ENCODE measurements at places on chromosomes 7 and 10. TPM values are rescaled to one million over a fixed set of nuclear protein-coding genes. Genes with fewer than 3 reads are reported as not detected.

DNA sequence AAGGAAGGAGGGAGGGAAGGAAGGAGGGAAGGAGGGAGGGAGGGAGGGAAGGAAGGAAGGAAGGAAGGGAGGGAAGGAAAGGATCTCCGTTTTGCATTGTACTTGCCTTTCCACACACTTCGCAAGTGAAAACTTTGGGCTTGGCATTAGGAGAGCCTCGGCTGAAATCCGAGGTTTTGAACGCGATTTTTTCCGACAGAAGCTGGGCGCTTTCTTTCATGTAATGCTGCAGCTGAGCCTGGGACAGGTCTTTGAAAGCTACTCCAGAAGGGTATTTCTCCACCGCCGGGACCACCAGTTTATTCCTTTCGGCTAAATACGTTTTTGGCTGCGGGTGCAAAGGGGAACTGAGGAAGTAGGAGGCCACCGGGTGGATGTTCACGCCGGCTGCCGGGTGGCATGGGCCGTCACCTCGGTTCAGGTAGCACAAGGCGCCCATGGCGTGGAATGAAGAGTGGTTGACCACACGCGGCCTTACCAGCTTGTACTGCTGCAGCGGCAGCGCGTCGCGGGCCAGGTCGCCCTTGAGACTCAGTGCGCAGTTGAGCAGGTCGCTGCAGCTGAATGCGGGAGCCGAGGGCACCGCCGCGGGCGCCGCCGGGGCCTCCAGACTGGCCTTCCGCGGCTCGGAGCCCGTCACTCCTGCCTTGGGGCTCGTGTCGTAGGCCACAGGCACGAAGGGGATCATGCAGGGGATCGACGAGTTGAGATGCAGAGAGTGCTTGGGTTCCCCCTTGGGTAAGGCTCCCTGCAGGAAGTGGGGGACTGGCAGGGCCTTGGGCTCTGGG lies 825 bp downstream of the FEZF1 start:
- no peaks in the 10 kb centered on the region for H3K36me3 ChIP-seq
- DNase-seq, result no peak
- H3K4me1 ChIP-seq, result peaks cover 51% of the 10 kb centered on the region
- peaks cover 91% of the 10 kb centered on the region for H3K27me3 ChIP-seq
- H3K27ac ChIP-seq, result no peak overlapping the region

DNA sequence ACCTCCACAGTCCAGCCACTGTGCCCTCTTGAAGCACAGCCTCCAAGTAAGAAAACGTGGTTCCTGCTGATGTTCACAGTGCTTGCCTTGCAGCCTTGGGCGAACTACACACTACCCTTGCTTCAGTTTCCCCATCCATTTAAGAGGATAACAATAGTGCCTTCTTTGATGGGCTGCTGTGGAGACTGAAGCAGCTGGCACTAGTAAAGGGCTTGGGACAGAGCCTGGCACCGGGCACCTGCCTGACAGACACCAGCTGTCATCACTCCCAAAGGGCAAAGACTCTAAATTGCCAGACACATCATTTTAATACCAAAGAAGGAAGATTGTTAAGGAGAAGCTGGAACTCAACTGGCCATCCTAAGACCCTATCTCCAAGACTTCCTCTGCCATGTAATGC lies 3.1 kb upstream of the C10orf90 start:
- no peak overlapping the region for H3K4me3 ChIP-seq
- no peaks in the 10 kb centered on the region for H3K36me3 ChIP-seq
- no peaks in the 10 kb centered on the region for H3K4me1 ChIP-seq
- H3K27ac ChIP-seq, result no peak overlapping the region
- DNase-seq, result no peak
- H3K27me3 ChIP-seq, result no peaks in the 10 kb centered on the region

- peaks cover 21% of the 10 kb centered on the region for H3K36me3 ChIP-seq
- no peak overlapping the region for H3K4me3 ChIP-seq
- H3K4me1 ChIP-seq, result peaks cover 9% of the 10 kb centered on the region
- H3K27me3 ChIP-seq, result no peaks in the 10 kb centered on the region
Observed at GRCh38 chr7:77679608-77680007, 16.7 kb upstream of the RSBN1L start.

GRCh38 chr7:46387646-46388045 lies 466.6 kb upstream of the IGFBP3 start:
- H3K27me3 ChIP-seq, result no peaks in the 10 kb centered on the region
- no peak for DNase-seq
- H3K4me1 ChIP-seq, result no peaks in the 10 kb centered on the region

DNA sequence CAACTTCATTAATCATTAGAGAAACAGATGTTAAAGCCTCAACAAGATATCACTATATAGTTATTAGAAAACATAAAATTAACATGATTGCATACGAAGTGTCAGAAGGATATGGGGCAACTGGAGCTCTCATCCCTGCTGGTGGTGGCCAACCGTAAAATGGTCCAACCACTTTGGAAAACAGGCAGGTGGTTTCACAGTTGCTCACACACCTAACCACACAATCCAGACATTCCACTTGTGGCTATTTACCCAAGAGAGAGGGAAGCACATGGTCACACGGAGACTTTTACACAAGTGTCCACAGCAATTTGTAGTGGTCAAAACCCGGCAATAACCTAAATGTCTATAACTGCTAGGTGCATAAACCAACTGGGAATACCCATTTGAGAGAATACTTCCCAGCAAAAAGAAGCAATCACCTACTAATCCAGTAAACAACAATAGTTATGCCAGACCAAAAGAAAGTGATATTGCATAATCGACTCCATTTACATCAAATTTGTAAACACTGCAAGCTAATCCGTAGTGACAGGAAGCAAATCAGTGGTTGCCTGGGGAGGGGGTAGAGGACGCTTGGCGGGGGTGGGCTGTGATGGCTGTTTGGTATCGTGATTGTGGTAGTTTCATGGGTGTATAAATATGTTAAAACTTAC lies 91.8 kb downstream of the LARP4B start:
- no peak overlapping the region for H3K4me3 ChIP-seq
- no peaks in the 10 kb centered on the region for H3K27me3 ChIP-seq
- peaks cover 65% of the 10 kb centered on the region for H3K36me3 ChIP-seq

- H3K27me3 ChIP-seq, result no peaks in the 10 kb centered on the region
- no peaks in the 10 kb centered on the region for H3K36me3 ChIP-seq
- no peak overlapping the region for H3K27ac ChIP-seq
- no peaks in the 10 kb centered on the region for H3K4me1 ChIP-seq
- no peak for DNase-seq
Observed at GRCh38 chr10:33100781-33101391, 142.9 kb upstream of the ITGB1 start.

DNA sequence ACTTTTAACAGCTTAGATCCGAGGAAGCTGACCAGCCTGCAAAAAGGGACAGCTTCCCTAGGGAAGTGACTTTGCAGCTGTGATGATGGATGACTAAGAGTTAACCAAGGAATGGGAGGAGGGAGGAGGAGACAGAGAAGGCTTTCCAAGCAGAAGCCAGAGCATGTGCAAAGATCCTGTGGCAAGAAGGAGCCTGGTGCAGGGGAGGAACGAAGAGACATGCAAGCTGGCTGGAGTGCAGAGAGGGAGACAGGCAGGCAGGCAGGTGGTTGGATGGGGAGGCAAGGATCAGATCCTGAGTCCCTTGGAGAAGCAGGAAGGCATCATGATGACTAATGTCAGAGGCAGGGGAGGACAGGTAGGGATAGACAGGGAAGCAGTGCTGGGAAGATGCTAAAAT lies 148.8 kb downstream of the PFKFB3 start:
- H3K36me3 ChIP-seq, result no peaks in the 10 kb centered on the region
- no peak overlapping the region for H3K27ac ChIP-seq
- H3K4me1 ChIP-seq, result no peaks in the 10 kb centered on the region
- peak; percentile 29 for DNase-seq
- H3K27me3 ChIP-seq, result no peaks in the 10 kb centered on the region

ASB4 gene
- under 0.01 TPM for total RNA-seq

DNA sequence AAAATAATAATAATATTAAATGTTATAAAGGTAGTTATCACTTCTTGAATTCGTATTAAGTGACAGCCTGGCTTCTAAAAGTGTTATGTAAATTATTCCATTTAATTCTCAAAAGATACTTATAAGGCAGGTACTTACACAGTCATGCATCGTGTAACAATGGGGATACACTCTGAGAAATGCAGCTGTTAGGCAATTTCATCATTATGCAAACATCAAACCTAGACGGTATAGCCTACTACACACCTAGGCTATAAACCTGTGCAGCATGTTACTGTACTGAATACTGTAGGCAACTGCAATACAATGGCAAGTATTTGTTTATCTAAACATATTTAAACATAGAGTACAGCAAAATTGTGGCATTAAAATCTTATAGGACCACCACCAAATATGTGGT lies 1.5 kb downstream of the IFIT1 start:
- H3K27ac ChIP-seq, result peak overlapping the region; percentile 75
- H3K4me1 ChIP-seq, result peaks cover 60% of the 10 kb centered on the region
- H3K27me3 ChIP-seq, result no peaks in the 10 kb centered on the region
- peak overlapping the region; percentile 58 for H3K4me3 ChIP-seq

- no peak for DNase-seq
- no peaks in the 10 kb centered on the region for H3K36me3 ChIP-seq
- no peaks in the 10 kb centered on the region for H3K27me3 ChIP-seq
- no peaks in the 10 kb centered on the region for H3K4me1 ChIP-seq
Observed at GRCh38 chr10:36271627-36272340, 629.7 kb upstream of the FZD8 start.

GRCh38 chr10:26000971-26001370 lies 66.9 kb downstream of the MYO3A start:
- no peaks in the 10 kb centered on the region for H3K36me3 ChIP-seq
- no peak overlapping the region for H3K27ac ChIP-seq
- H3K4me1 ChIP-seq, result no peaks in the 10 kb centered on the region
- H3K27me3 ChIP-seq, result peaks cover 4% of the 10 kb centered on the region

AKR1C8 gene
- not detected for total RNA-seq

HTR7 gene
- 0.33 TPM for total RNA-seq

DNA sequence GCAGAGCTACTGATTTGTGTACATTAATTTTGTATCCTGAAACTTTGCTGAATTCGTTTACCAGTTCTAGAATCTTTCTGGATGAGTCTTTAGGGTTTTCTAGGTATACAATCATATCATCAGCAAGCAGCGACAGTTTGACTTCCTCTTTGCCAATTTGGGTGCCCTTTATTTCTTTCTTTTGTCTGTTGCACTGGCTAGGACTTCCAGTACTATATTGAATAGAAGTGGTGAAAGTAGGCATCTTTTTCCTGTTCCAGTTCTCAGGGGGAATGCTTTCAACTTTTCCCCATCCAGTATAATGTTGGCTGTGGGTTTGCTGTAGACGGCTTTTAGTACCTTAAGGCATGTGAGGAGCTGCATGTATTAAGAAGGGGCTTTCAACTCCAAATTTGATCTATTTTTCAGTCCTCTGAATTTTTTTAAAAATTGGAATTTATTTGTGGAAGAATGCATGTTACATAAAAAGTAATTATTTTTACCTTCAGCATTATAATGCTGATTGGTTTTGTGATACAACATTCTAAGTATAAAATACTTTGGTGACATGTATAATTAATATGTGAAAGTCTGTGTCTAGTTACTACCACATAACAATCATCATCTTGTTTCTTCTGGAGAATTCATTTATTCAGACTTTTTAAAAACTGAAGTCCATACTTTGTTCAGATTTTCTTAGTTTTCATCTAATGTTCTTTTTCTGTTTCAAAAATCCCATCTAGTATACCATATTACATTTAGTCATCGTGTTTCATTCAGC lies 49.6 kb downstream of the CPED1 start:
- DNase-seq, result no peak
- no peak overlapping the region for H3K27ac ChIP-seq
- H3K4me3 ChIP-seq, result no peak overlapping the region
- no peaks in the 10 kb centered on the region for H3K27me3 ChIP-seq

LIPJ gene
- not detected for total RNA-seq

ENO4 gene
- total RNA-seq, result 0.29 TPM

NOS3 gene
- 13.3 TPM for total RNA-seq

- H3K36me3 ChIP-seq, result no peaks in the 10 kb centered on the region
- no peak overlapping the region for H3K27ac ChIP-seq
- no peaks in the 10 kb centered on the region for H3K4me1 ChIP-seq
- DNase-seq, result no peak
Observed at GRCh38 chr7:123492485-123492884, 41.9 kb downstream of the IQUB start.

TAS2R3 gene
- not detected for total RNA-seq

GNAT3 gene
- total RNA-seq, result not detected

DNA sequence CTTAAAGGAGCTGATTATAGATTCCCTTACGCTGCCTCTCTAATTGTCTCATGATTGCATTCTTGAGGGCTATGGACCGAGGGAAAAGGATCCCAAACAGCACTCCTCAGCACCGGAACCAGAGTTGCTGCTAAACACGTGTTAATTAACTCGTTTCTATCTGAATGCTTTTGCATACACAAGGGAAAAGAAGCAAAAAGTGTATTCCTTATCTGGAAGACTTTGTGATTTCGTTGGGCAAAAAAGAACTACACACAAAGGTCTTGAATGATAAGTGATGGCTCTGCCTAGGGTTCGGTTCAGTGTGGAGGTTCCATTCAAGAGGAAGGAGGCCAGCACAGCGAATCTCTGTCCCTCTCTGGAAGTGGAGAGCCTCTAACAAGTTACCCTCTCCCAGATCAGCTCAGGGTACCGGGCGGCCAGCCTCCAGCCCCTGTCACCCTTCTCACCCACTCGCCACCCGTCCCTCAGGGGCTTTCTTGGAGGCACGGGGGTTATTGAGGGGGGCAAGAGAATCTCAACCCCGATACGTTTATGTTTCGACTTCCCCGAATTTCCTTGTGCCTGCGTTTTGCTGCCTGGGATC lies 515 bp upstream of the SLC4A2 start:
- H3K4me3 ChIP-seq, result peak overlapping the region; percentile 90
- H3K4me1 ChIP-seq, result peaks cover 59% of the 10 kb centered on the region

GRCh38 chr7:112372101-112372500 lies 78.2 kb upstream of the IFRD1 start:
- no peaks in the 10 kb centered on the region for H3K4me1 ChIP-seq
- no peaks in the 10 kb centered on the region for H3K27me3 ChIP-seq
- no peak for DNase-seq
- no peaks in the 10 kb centered on the region for H3K36me3 ChIP-seq
- H3K27ac ChIP-seq, result no peak overlapping the region

DUSP5 gene
- total RNA-seq, result 3.8 TPM

DNA sequence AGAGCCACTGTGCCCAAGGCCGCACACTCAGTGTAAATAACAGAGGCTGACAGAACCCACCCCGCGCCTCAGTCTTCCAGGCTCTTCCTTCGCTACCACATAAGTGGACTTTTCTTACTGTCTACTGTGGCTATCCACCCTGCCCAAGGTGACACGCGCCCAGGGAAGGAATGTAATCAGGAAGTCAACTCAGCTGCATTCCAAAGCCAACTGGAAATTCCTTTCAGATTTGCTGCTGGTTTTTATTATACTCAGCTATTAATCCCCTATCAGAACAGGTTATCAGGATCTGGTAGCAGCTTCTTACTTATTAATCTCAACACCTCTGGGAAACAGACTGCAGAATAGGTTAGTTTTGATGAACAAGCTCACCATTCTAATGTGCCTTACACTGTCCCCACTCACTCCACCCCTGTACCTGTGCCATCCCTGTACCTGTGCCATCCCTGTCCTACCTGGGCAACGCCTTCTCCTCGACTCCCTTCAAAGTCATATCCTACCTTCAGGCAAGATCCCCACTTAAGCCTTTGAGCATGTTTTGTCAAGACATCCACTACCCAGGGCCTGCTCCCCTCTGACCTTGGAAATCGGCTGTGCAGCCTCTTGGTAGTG lies 90.7 kb downstream of the NHLRC2 start:
- no peak overlapping the region for H3K27ac ChIP-seq
- H3K27me3 ChIP-seq, result no peaks in the 10 kb centered on the region
- H3K4me3 ChIP-seq, result no peak overlapping the region
- peaks cover 20% of the 10 kb centered on the region for H3K4me1 ChIP-seq
- DNase-seq, result no peak
- no peaks in the 10 kb centered on the region for H3K36me3 ChIP-seq
